ENCODE measurements at places on chromosomes 11 and 22. TPM values are rescaled to one million over a fixed set of nuclear protein-coding genes. Genes with fewer than 3 reads are reported as not detected.

GRCh38 chr22:39570665-39571064 is at the start of gene CACNA1I:
CACNA1I (plus strand) TSS chr22:39570753; CDS start chr22:39570753, 0 bp downstream.
- no peak for DNase-seq

CLTCL1 gene
- total RNA-seq, result 6.2 TPM

DNA sequence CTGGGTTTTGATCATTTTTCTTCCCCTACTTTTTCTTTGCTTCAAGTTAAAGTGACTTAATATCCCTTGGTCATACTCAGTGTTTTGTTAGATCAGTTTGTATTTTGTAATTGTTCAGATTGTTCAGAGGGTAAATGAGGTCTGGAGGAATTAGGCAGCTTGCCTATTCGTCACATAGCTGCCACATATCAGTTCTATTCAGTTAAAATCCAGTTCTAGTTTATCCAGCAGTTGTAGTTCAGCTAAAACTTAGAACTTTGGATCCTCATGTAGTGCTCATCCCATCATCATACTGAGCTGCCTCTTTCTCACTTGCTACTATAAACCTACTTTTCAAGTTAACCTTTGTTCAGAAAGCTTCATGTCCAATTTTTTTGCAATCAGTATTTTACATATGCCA is 47.1 kb upstream of the DEPDC7 start:
- DNase-seq, result no peak

GRCh38 chr11:1821562-1821961 is 13.2 kb upstream of the SYT8 start:
- DNase-seq, result no peak

- no peak for DNase-seq
These were observed 640.8 kb downstream of the FAM181B start for GRCh38 chr11:82092904-82093303.

DNA sequence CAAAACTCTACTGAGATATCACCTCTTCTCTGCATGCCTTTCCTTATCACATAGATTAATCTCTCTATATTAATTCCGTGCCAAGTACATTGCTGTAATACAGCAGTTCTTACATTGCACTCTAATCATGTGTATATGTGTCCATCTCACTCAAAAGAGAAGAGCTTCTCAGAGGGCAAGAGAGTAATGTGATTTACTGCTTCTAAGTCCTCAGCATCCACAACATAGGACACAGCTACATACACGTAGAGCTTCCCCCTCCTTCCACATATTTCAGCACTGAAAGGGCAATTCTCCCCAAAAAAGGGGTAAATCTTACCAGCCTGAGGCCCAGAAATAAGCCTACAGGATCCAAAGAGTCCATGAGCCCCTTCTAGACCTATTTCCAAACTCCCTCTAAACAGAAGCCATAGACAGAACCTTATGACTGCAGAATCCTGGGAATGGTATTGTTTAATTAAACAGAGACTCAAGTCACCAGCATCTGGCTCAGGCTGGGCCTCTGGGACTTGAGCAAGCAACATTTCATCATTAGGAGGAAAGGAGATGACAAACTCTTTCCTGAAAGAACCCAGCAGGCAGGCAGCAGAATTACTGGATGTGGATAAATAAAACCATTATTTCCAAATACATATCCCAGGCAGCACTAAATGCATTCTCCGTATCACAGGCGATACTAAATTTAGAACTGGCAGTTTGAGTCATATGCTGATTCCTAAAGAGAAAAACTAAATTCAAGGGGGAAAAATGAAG is 87.2 kb downstream of the KCNC1 start:
- peak; percentile 40 for DNase-seq

- peak; percentile 82 for DNase-seq
These were observed 64.9 kb downstream of the NAV2 start for GRCh38 chr11:19777377-19778102.

GRCh38 chr11:13318498-13319295 is 41.1 kb downstream of the BMAL1 start:
- DNase-seq, result no peak

GRCh38 chr22:45532235-45532631 is 29.6 kb downstream of the FBLN1 start:
- DNase-seq, result no peak

DNA sequence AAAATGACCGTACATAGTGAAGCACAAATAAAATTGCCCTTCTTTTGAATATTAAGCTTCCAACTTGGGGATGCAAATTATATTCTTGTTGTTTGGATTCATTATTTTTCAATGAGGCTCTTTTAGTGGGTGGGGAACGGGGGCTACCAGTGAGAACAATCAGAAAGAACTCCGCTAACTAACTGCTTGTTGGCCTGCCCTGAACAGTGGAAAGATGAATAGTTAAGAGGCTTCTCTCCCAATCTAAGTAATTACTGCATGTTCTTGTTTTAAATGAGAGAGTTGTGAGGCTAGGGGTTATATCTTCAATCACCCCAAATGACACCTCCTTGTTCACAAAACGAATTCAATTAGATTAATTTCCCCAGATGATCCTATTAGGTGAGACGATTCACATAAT is 322.0 kb downstream of the FAT3 start:
- DNase-seq, result no peak

DNA sequence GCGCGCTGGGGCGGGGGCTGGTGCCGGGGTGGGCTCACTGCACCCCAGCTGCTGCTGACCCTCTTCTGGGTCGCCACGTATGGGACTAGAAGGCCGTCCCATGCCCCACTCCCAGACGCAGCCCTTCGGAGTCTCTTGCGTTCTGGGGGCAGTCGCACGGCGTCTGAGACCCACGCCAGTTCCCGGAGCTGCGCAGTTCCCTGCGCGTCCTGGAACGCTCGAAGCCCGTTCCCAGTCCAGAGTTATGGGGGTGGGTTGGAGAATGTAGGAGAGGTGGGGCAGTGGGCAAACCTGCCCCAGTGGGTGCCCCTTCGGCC is 375 bp downstream of the LAYN start:
- no peak for DNase-seq

GRCh38 chr11:95070471-95070870 is 3.8 kb downstream of the SRSF8 start:
- DNase-seq, result no peak

- DNase-seq, result peak; percentile 45
These were observed 19.4 kb upstream of the SIK2 start for GRCh38 chr11:111582881-111583280.

GRCh38 chr11:131867457-131868257 is 497.2 kb downstream of the NTM start:
- DNase-seq, result peak; percentile 80

- DNase-seq, result no peak
These were observed 267.2 kb upstream of the BLID start for GRCh38 chr11:122383186-122383585.

DNA sequence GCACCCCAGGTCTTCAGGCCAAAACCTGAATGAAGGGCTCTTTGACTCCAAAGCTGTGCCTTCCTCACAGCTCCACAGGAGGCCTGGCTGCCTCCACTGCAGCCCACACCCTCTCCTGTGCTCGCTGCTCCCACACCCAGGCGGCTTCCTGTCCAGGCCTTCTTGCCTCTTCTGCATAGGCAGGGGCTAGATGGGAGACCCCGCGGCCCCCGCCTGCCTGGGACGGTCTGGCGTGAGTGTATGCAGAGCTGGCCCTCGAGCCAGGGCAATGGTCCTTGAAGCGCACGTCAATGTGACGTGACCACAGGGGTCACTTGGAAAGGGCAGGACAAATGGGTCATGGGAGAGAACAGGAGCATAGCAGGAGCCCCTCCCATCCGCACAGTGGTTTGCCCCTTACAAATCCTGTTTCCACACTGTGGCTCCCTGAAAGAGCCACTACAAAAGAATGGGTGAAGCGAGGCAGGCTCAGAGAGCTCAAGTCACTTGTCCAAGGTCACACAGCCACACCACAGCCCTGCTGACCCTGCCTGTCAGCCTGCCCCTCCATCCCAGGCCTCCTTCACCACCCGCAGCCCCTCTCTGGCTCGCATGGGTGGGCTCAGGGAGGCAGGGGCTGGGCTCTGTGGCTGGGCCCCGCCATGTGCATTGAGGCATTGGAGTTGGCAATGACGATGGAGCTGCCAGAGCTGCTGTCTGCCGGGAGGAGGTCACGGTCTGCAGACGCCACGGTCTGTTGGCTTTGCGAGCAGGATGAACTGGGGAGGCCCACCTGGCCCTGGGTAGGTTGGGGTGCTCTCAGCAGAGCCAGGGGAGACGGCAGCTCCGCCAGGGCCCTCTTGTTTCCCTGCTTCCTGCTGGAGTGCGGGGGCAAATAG is 71.2 kb upstream of the WNT11 start:
- DNase-seq, result no peak

DNA sequence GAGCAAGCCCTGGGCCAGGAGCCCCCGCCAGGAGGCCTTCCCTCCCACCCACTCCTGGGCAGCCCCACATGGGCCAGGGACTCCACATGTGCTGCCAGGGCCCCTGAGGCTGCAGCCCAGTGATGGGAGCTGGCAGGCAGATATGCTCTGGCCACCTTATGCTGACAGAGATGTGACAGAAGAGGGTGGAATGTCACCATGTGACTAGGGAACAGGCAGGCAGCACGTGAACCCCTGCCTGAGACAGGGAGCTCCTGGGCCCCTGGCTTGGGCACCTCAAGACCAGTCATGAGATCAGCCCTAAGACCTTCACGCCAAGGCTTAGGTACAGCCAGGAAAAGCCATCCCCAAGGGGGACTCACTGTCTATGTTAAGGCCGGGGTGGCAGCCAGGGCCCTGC is 9.1 kb downstream of the PRODH start:
- DNase-seq, result no peak

TRIM68 gene
- total RNA-seq, result 11.3 TPM

SYT7 gene
- 0.78 TPM for total RNA-seq

DEFB131B gene
- not detected for total RNA-seq

GRCh38 chr11:13861411-13861810 is 101.1 kb upstream of the SPON1 start:
- DNase-seq, result no peak

GLB1L3 gene
- not detected for total RNA-seq

DNA sequence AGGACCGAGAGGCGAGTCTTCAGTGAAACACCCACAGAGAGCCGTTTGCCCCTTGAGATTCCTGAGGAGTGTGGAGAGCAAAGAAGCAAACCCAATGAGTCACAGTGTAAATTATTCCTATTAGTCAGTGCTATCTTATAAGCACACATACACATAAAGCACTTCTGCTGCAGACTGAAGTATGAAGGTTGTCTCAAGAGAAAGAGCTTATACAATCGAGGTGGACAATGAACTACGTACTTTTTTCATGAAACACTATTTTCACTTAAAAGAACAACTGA is 37.3 kb downstream of the GALNT18 start:
- no peak for DNase-seq

DNA sequence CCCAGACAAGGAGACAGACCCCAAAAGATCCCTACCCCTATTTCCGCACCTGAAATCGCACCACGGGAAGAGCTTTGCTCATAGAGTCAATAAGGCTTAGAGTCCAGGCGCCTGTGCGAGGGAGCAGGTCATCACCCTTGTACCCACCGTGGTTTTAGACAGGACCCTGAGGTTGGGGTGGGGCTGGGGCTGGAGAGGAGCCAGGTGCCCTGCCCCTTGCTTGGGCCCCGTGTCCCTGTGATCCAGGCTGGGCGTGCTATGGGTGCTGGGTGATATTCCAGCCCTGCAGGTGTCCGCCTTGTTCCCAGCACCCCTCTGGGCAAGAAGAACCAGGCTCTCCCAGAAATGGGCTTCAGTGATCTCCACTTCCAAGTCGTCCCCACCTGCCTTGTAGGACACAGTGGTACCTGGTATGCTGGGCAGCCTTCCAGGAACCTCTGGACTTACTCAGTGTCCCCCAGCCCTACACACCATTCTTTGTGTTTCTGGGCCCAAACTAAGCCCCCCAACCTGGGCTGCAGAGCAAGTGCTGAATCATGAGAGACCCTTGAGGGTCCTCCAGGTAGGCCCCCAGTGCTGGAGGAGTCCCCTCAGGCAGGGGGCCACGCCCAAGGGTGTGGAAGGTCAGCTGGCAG is 4.5 kb downstream of the CD81 start:
- DNase-seq, result no peak

GRCh38 chr11:119745112-119745511 is 16.1 kb upstream of the NECTIN1 start:
- DNase-seq, result no peak

DNA sequence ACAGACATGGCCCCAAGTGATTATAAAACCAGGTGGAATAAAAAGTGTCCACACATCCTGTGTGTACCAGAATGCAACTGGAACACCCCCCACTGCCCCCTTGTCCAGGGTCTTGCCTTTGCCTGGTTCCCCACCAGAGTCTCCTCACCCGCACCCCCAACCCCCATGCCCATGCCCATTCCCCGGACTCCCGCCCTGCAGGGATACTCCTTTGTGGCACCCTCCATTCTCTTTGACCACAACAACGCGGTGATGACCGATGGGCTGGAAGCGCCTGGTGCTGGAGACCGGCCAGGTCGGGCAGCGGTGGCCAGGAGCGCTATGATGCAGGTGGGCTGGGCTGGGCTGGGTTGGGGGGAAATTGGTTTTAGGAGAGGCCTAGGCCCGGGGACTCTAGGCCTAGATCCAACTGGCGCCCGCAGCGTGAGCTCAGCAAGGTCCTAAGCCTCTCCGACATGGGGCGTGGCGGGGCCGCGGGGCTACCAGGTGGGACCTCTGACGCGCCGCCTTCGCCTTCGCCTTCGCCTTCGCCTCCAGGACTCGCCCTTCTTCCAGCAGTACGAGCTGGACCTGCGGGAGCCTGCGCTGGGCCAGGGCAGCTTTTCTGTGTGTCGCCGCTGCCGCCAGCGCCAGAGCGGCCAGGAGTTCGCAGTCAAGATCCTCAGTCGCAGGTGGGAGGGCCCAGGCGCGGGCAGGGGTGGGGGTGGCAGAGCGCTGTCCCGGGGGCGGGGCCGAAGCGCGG is 9.1 kb downstream of the RPS6KA4 start:
- DNase-seq, result no peak

- no peak for DNase-seq
These were observed 72.6 kb upstream of the TCF20 start for GRCh38 chr22:42343121-42343454.

TMX2 gene
- total RNA-seq, result 66.3 TPM

ZNF280A gene
- total RNA-seq, result not detected

GRCh38 chr22:48558016-48558415 is 1269.7 kb downstream of the BRD1 start:
- DNase-seq, result no peak

CDK2AP2 gene
- total RNA-seq, result 97.0 TPM

DNA sequence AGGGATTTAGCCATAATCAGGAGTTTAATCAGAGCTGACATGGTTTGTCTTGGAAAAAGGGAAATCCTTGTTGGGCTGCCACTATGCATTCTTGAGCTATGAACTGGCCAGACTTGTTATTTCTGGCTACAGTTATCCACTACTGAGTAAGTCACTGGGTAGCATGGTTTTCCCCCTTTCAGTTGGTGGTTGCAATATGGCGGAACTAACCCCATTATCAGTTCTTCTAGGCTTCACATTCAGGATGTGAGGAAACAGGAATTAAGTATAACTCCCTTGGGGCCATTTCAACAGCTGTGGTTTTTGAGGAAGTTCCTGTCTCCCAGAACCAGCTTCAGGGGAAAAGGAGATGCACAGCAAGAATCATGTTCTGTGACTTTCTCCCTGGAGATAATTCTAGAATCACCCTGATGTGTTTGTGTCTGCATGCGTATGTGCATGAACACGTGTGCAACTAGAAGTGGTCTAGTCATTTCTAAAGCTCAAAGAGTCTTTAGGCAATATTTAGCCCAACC is 103.0 kb upstream of the CD44 start:
- peak; percentile 88 for DNase-seq

Measured in endothelial cell of umbilical vein (primary cell).